ENCODE measurements at places on chromosomes 16 and 17.

- no peak for DNase-seq
Measured at GRCh38 chr17:77125432-77125901, 15.3 kb upstream of the SEC14L1 start.

- DNase-seq: peak; percentile 26
Measured at GRCh38 chr17:18246880-18247612, 11.5 kb downstream of the FLII start.

- DNase-seq: peak; percentile 66
Measured at GRCh38 chr17:74199306-74200092, 4.0 kb upstream of the RPL38 start.

GRCh38 chr16:12515746-12516145 lies 287.9 kb downstream of the CPPED1 start:
- no peak for DNase-seq

DNA sequence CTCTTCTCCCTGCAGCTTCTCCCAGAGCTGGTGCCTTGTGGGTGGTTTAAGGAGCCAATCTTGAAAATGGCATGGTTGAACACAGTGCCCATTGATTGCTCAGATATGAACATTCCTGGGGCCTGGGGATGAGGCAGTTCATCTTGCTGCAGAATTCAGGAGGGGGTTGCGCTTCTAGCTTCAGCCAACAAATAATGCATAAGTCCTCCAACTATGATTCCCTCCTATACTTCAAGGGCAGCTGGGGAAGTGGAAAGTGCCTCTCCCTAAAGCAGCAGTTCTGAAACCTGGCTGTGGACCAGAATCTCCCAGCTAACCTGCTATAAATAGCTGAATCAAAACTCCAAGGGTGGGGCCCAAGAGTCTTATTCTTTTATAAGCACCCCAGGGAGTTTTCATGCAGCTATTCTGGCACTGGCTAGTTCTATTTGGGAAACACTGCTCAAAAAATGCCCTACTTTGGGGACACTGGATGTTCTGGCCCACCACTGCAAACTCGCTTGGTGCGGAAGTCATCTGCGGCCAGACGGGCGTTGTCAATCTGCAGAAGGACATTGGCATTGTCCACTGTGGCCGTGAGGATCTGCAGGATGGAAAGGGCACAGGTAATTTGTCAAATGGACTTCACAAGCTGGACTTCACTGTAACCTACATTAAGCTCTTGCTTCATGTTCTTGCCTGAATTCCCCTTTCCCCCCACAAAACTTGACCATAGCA lies 130.3 kb downstream of the CCDC144A start:
- no peak for DNase-seq

DNA sequence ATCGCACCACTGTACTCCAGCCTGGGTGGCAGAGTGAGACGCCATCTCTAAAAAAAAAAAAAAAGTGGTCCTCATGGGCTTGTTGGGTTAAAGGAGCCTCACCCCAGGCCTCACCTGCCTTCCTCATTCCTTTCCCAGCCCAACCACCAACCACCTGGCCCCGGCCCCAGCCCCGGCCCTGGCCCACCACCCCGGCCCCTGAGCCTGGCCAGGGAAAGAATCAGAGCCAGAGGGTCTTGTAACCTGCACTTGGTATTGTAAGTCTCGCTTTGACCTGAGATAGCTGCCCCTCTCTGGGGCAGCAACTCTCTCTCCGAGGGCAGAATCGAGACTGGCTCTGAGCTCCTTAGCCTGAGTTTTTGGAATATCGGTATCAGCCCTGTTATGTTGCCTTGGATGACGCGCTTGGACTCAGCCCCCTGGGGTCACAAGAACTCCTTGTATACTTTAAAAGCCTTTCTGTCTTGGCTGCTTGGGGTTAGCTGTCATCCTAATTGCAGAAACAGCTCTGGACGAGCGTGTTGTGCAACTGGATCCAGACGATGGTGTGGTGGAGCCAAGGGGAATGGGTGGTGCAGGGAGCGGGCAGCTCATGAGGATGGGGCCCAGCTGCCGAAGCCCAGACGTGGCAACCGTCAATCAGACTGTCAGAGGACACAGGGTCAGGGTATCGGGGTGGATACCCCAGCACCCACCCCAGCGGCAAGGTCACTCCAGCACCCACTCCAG lies 14.6 kb downstream of the SMTNL2 start:
- DNase-seq: no peak

DNA sequence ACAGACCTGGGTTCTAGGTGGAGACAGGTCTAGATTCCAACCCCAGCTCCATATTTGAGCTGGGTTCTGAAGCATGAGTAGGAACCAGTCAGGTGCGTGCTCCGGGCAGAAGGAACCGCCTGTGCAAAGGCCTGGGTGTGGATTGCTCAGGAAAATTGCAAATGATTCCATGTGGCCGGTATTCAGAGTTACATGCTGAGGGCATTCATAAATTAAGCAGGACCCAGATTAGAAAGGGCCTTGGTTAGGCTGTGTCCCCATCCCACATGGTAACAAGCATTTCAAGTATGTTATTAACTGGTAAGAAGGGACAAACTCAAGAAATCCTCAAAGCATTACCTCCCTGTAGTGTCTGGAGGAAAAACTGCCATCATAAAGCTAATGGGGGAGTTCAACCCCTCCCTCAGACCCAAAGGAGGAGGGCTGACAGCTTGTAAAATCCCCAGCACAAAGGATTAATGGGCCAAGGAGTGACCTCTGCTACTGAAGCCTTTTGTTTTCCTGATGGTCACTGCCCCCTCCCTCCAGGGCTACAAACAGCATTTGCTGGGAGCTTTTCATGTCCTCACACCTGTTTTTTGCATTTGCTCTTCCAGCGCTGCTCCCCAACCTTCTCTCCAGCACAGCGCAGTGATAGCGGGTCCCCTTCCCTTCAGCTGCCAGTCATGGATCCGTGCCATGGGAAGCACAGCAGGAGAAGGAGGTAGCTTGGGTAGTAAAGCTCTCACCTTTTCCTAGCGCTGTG lies 218.0 kb downstream of the C16orf95 start:
- DNase-seq: no peak

DNA sequence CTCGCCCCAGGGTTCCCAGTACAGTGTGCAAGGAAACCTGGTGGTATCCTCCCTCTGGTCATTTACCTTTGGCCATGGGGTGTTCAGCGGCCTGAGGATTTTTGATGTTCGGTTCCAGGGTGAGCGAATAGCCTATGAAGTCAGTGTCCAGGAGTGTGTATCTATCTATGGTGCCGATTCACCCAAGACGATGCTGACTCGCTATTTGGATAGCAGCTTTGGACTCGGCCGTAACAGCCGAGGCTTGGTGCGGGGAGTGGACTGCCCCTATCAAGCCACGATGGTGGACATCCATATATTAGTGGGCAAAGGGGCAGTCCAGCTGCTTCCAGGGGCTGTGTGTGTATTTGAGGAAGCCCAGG lies 1.2 kb downstream of the AOC2 start:
- no peak for DNase-seq

GRCh38 chr16:26078716-26079355 lies 387.1 kb downstream of the HS3ST4 start:
- DNase-seq: no peak

DNA sequence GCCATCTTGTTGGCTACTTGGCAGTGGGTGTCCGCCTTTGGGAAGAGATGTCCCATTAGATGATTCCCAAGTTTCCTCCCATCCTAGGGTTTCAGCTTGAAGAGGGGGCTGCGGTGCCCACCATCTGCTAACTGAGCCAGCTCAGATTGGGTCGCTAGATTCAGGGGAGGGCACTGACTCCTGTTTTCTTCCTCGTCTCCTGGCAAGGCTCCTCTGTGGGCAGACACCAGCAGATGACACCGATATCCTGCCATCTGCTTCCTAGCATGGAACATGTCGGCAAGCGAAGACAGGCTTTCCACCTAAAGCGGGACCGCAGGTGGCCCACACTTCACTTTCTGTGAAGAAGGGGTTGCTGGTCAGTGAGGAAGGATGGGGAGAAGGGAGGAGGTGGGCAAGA lies 27.3 kb downstream of the C17orf75 start:
- DNase-seq: no peak

DNA sequence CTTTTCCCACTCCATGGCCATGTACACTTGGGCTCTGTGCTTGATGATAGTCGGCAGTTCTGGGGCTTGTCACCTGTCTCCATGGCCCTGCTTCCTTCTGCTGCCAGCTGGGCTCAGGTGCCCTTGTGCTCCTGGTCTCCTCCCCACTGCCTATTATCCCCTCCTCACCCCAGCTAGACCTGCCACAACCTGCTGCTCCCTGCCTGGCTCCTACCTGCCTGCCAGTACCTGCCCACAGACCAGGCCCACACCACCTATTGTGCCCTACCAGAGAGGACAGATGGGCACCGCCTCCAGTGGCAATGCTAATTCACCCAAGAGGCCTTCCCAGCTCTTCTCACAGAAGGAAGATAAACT lies 538 bp upstream of the RAPGEFL1 start:
- no peak for DNase-seq

DNA sequence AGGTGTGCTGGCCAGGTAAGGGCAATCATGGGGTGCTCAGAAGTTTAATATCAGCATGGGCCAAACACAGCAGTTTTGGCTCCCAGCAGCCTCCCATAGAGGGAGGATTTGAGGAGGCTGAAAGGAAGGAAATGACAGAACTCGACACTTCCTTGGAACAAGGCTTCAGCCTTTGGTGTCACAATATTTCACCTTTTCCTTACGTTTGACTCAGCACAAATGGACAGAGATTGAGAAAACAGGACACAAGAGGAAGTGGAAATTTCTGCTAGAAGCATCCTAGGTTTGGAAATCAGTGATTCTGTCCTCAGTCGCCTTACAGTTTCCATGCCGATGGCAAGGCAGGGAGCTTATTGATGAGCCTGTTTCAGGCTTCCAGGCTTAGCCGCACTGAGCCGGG lies 181.4 kb downstream of the MAF start:
- no peak for DNase-seq

DNA sequence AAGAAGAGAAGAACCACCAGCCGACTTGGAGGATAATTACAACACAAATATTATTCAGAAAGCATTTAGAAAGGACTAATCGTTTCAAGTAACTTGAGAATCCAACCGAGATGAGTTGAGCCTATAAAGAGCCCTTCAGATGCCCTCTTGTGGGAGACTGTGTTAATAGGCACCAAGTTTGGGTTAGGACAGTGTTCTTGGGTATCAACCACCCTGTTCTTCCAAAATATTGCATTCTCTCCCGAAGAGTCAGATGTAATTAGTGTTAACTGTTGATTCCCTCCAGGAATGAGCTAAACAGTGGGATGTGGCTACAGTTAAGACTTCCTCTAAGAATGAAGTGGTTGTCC lies 87.8 kb upstream of the NOL11 start:
- DNase-seq: peak; percentile 30

DNA sequence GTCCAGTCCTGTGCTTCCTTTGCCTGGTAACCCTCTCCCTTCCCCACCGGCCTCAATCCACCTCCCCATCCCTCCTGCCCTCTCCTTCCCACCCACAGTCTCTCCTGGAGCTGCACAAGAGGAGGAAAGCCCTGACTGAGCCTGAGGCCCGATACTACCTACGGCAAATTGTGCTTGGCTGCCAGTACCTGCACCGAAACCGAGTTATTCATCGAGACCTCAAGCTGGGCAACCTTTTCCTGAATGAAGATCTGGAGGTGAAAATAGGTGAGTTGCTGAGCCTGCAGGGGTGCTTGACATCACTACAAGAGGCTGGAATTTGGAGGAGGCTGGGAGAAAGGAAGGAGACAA lies 1.3 kb downstream of the PLK1 start:
- DNase-seq: no peak

GRCh38 chr16:21156767-21157467 lies 1.6 kb upstream of the LDAF1 start:
- DNase-seq: peak; percentile 22
